ENCODE measurements at places on chromosomes 11 and 22. TPM values are rescaled to one million over a fixed set of nuclear protein-coding genes. Genes with fewer than 3 reads are reported as not detected.

DNA sequence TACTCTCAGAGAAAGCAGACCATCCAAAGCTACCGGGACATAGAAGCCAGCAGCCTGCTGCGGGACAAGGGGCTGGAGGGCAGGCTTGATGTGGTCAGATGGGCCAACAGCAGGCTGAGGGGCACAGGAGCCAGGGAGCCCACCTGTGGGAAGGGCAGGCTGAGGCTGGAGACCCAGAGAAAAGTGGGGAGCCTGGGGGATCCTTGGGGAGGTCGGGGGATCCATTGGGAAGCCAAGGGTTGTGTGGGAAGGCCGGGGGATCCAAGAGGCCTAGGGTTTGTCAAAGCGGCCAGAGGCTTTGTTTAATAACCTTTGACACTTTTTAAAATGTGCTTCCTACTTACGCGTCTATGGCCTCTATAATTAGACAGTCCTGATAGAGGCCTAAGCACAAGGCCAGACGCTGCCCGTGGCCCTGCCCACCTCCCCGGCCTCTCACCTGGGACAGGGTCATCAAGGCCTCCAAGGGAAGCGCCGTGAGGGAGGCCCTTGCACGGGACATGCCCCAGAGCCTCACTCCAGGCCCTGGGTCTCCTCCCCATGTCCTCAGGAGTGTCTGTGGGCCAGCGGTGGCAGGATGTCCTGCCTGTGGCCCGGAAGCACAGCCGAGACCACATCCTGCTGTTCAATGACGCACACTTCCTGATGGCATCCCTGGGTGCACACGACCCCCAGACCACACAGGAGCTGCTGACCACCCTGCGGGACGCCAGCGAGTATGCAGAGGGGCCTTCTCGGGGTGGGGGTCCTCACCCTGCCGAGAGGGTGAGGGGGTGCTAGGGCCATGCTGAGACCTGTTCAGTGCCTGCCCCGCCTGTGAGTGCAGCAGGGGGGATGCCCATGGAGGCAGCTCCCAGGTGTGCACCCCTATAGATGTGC lies 8.6 kb upstream of the GTSE1 start:
- H3K4me1 ChIP-seq, result peaks cover 11% of the 10 kb centered on the region
- no peaks in the 10 kb centered on the region for H3K27me3 ChIP-seq
- H3K36me3 ChIP-seq, result peaks cover 5% of the 10 kb centered on the region

GRCh38 chr22:35589756-35590093 lies 27.4 kb downstream of the MB start:
- no peaks in the 10 kb centered on the region for H3K4me1 ChIP-seq
- H3K27ac ChIP-seq, result no peak overlapping the region
- no peaks in the 10 kb centered on the region for H3K27me3 ChIP-seq
- DNase-seq, result no peak
- H3K36me3 ChIP-seq, result no peaks in the 10 kb centered on the region

Gene APOL6
- total RNA-seq, result 71.9 TPM

DNA sequence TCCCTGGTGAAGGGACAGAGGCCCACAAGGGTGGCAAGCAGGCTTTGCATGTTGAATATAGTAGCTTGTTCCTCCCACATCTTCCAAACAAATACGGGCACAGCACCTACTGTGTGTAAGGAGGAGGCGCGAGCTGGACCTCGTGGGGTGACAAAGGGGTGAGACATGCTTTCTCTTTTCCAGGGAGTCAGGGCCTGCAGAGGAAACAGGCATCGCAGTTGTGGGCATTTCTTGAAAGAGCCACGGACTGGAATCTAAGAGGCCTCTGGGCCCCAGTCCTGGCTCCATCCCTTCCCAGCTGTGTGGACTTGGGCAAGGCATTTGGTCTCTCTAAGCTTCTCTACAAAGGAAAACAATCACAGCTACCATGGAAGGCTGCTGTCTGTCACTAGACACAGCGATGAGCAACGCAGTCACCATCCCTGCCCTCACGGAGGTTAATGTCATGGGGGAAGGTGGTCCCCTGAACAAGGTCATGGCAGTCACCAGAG lies 13.0 kb upstream of the CDC42EP1 start:
- DNase-seq, result no peak
- no peak overlapping the region for H3K4me3 ChIP-seq
- H3K36me3 ChIP-seq, result no peaks in the 10 kb centered on the region
- peaks cover 10% of the 10 kb centered on the region for H3K4me1 ChIP-seq
- H3K27ac ChIP-seq, result no peak overlapping the region

DNA sequence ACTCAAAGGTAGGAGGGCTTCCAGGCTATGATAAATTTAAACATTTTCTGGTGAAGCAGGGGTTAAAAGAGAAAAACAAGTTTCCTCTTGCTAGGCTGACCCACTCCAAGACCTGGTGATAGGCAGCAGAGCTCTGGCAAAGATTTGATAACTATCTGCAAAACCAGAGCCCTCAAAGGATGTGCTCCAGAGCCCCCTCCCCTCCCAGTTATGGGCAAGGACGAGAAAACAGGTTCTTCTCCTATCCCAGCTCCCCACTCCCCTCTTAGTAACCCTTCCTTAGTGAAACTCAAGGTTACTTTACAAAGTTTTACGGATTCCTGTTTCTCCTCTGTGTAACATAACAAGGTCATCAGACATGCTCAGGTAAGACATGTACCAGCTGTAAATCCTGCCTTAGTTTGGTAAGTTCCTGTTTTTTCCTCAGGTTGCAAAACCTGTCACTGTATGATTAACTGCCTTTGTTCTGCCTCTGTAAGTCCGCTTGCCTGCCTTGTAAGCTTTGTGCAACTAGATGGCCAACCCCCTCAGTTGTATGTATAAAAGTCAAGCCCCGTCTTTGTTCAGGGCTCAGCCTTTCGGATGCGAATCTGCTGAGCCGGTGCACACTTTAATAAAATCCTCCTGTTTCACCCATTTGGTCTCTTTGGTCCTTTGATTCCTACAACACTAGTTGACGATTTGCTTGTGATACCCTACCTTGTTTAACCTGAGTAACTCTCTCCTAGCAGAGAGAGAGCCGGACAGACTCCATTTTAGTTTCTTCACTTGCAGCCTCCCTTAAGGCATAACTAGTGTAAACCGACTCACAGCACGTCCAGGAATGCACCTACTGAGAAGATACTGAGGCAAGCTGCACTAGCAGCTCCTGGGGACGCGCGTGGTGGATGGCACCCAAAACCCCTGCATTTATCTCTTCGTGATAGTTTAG lies 13.9 kb downstream of the APOBEC3H start:
- H3K4me1 ChIP-seq, result no peaks in the 10 kb centered on the region
- no peak overlapping the region for H3K4me3 ChIP-seq
- no peaks in the 10 kb centered on the region for H3K27me3 ChIP-seq
- no peak for DNase-seq
